ENCODE measurements at places on chromosomes 2 and 18.

GRCh38 chr2:212893216-212893615 is 258.2 kb downstream of the IKZF2 start:
- no peak for DNase-seq

DNA sequence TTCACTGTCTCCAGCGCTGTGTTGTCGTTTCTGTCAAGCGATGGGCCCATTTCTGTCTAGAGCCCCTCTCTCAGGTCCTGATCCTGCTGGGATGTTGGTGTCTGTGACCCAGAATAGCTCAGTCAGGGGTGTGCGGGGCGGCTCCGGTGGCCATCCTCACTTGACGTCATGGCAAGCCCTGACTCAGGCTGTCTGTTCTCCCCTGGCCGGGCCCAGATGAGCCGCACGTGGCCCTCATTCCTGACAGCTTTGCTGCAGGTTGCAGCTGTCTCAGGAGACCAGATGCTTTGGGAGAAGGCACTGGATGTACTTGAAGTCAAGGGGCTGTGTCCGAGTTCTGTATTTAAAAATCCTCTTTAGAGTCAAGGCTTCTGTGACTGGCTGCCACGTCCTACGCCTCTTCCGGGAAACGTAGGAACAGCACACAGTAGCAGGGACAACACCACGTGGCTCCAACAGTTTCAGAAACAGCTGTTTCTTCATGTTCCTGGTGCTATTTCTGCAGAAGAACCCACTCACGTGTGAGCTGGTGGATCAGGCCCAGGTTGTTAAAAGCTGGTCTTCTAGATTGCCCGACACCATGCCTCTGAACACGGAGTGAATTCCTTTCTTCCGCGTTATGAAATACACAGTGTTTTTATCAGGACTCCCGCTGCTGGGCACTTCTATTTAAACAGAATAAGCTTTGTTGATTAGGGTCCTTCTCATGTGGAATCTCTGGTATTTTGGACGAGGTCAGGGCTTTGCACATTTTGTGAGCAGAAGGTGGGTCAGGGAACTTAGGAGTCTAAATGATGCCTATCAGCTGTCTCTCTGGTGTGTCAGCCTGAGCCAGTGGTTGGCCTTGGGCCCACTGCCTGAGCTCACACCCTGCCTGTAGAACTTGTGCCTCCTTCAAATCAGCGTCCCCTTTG is 28.3 kb upstream of the NTSR2 start:
- DNase-seq, result no peak

- DNase-seq, result no peak
Observed at GRCh38 chr18:74976331-74976909, 232.5 kb downstream of the PTGR3 start.

DNA sequence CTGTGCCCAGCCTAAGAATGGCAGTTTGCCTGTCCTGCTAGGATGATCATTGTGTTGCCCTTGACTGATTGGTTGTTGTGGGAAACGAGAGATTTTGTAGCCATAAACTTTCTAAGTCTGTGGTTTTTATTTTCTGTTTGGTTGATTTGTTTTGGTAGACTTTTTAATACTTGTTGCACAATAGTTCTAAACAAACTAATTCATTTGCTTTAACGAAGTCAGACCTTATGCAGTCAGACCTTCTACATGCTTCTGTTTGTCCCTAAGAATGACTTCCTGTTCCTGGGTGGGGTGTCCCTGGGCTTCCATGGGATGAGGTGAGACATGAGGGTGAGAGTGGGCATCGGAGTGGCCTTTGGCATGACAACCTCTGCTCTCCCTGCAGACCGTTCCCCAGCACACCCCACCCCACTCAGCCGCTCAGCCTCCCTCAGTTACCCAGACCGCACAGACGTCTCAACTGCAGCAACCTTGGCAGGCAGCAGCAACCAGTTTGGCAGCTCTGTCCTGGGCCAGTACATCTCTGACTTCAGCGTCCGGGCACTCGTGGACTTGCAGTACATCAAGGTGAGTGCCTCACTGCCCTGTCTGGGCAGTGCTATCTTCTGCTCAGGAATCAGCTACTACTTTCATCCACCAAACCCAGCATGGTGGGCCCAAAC is 7.8 kb upstream of the CNNM3 start:
- no peak for DNase-seq

GRCh38 chr2:175677880-175678279 is 324.2 kb downstream of the LNPK start:
- DNase-seq, result no peak
